ENCODE measurements at places on chromosomes 2 and 18.
A peak's percentile ranks its signal among the peaks of the same experiment; 100 is the strongest.

DNA sequence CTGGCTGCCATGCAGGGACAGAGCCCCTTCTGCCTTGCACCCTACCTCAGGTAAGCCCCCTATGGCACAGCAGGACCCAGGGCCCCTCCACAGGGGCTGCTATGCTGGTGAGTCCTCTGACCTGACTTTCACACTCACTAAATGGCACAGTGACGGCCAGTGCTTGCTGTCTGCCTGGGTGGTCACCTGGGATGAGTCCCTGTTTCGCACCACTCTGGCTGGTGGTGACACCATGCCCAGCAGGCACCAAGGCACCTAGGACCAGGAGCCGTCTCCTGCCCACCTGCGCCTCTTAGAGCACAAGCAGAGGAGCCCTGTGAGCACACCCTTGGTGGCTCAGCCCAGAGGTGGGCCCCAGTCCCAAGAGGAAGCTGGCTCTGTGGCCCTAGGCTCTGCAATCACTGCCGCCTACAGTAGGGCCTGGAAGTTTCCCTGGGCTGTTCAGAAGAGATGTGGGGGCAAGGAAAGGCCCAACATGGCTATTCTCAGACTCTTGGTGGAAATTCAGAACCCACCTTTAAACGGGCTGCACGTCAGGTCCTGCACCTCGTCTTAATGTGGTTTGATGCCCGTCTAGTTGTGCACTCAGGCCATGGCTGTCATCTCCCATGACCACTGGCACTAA, 96.0 kb downstream of the PLB1 start:
- no peak for DNase-seq

- no peak for DNase-seq
These were observed 29.0 kb upstream of the TAF1B start for GRCh38 chr2:9814129-9814868.

DNA sequence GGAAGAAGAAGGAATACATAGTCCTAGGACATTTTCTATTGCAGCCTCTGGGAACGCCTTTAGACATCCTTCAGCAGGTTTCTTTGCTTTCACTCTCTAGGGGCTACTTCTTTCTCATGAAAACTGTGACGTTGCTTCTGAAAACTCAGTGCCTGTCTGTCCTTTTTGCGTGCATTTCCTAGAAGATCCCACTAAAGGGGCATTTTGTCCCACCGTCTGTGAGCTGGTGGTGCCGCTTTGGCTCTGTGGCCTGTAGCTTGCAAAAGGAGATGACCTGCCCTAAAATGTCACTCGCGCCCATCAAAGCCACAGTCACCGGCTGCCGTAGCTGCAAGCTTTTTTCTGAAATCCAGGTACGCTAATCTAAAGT, 579 bp downstream of the STAT4 start:
- DNase-seq: no peak

DNA sequence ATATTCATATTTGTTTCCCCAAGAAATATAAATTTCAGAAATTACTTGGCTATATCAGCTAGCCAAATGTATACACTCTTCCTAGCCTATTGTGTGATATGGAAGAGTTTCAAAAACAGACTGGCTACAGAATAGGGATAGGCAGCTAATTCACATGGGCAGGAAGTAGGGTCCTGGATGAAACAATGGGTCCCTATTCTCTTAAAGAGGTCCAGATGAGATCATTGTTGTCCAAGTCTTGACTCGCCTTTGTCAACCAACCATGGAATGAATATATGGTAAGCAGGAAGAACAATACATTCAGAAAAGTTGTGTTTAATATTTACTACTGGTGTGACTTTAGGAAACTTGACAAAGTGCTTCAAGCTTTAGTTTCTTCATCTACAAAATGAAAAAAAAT, 319.9 kb downstream of the NBAS start:
- no peak for DNase-seq

GRCh38 chr2:113227290-113227689, 51.4 kb downstream of the PAX8 start:
- no peak for DNase-seq

- DNase-seq: no peak
These were observed 1216.6 kb upstream of the PIK3C3 start for GRCh38 chr18:40738321-40738880.

DNA sequence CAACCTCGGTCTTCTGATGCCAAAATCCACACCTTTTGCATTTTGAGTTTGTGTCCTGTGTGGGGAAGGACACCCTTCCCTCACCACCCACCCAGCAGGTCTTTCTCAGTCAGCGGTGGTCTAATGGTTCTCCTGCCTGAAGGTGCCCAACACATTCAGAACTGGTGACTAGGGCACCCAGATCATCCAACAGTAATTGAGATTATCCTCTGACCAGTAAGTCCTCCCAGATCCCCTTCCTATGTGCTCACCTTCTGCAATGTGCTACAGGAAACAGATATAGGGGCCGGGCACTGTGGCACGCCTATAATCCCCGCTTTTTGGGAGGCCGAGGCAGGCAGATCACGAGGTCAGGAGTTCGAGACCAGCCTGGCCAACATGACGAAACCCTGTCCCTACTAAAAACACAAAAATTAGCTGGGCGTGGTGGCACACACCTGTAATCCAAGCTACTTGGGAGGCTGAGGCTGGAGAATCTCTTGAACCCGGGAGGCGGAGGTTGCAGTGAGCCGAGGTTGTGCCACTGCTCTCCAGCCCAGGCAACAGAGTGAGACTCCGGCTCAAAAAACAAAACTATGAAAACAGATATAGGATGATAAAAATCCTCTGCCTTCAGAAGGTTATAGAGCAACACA, 56.2 kb downstream of the REEP1 start:
- no peak for DNase-seq

- DNase-seq: no peak
These were observed 267.2 kb downstream of the SP3 start for GRCh38 chr2:173697929-173698328.

GRCh38 chr2:96694816-96695455, 44.9 kb downstream of the LMAN2L start:
- no peak for DNase-seq

DNA sequence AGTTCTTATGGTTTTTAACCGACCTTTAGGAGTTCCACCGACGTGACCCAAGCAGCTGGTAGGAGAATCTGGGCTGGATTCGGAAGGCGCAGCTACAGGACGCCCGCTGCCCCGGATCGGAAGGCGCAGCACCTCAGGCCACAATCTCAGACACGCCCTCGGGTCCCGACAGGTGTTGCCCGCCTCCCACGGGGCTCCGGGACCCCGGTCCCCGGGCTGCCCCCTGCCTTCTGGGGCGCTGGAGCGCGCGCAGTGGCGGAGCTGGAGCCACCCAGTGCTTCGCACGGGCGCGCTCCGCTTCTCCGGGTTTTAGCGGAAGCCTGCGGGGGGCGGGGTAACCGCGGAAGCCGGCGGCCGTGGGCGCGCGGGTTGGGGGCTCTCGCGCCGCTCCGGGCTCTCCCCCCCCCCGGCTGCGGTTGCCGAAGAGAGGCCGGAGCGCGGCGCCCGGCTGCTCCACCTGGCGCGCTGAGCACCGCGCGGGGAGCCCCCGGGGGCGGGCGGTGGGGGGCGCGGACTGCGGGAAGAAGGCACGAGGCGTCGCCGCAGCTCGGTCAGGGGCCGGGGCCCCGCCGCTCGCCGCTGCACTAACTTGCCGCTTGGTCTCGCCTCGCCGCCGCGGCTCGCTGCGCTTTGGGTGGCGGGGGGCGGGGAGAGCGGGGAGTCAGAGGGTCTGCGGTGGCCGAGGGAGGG, 718.8 kb downstream of the DPP10 start:
- no peak for DNase-seq

DNA sequence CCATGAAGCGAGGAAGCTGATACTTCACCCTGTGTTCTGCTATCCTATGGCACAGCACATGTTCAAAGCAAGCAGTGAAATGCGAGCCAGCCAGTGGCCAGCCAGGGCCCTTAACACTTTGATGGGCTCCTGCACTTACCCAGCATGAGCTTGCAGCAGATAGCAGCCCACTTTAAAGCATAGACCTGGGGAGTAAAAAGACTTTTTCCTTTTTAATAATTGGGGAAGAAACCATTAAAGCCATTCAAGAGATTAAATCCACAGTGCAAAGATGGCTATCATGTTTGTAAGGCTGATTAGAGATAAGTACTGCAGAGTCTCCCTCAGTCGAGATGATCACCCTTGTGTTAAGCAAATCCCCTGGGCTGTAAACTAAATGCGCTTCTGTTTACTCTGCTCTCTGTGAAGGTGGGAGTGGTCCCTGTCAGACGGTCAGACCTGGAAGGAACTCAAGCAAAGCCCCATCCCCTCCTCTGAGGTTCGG, 15.7 kb downstream of the CCBE1 start:
- no peak for DNase-seq

- DNase-seq: no peak
These were observed 43.8 kb downstream of the LPIN1 start for GRCh38 chr2:11790228-11790627.

- no peak for DNase-seq
These were observed 33.4 kb upstream of the OLA1 start for GRCh38 chr2:174281736-174282135.

DNA sequence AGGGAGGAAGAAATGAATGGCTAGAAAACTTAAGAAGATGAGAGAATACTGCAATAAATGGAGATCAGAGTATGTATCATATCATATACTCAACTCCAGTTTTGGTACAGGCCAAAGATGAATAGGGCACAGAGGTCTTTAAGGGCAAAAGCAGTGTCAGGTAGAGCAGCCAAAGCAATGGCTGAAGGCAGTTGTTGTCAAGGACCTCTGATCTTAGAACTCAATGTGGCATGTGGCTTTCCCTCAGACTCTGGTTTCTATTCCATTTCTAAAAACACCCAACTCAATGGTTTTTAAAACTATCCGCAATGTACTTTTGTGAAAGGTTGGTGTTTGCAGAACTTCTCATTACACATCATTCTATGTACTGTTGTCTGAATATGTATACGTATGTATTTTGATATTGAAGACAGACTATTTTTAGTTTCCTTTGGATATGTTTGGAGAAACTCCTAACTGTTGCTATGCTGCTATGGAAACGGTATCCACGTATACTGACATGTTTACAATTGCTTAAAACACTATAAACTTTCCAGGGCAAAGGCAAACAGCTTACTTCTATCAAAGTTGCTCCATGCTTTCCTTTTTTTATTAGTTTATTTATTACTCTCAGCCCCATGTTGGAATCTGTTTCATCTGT, 58.1 kb upstream of the PELI1 start:
- peak; percentile 34 for DNase-seq

DNA sequence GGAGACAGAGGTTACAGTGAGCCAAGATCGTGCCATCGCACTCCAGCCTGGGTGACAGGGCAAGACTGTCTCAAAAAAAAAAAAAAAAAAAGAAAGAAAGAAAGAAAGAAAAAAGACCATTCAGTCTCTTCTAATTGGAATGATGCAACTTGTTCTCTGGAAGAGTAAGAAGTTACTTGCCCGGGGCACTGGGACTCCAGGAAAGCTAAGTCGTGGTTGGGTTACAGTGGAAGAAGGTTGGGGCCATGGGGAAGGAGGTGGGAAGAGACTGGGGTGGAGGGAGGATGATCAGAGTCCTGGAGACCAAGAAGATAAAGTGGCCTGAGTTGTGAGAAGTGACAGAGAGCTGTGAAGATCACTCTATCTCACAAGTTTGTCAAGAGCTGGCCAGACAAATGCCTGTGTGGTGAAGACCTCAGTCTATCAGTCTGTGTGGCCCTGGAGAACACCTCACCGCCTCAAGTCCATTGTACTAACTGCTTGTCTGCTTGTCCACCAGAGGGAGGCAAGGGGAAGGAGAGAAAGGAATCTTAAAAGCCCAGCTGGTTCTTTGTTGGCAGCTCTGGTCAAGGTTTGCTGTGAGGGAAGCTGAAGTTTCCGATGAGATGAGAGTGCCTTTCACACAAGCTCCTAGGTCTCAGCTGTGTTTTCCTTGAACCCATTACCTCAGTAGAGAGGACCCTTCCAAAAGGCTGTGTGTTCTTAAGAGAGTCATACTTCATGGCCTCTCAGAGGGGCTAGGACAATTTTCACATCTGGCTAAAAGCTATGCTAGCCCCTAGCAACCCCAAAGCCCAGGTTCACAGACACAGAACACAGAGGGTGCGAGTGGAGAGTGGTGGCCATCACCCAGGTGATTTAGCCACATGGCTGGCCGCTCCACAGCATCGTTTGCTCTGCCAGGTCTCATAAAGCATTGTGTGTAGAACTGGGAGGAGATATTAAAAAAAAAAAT, 72.0 kb upstream of the TMEM178A start:
- DNase-seq: no peak

DNA sequence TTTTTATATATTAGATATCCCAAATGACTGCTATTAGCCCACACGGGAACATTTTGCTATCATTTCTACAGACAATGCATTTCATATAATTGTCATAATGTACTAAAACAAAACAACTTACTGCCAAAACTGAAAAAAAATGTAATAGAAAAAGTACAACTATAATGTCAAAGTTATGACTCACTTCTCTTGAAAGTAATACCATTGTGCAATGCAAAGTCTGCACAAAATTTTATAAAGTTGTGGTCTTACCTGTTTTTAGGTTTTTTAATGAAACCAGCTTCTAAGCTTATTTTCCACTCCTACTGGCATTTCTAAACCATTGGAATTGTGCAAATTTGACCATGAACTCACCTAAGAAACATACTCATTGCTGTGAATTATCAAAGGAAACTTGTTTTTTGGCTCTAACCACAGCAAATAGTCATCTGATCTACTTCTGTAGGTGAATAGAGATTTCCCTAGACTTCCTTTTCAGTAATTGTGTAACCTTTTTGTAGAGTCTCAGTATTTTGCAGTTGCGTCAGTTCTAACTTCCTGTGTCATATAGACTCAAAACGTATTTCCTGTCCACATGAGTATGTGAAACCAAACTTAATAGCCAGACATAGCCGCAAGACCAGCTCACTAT, 31.9 kb upstream of the TFPI start:
- DNase-seq: no peak

DNA sequence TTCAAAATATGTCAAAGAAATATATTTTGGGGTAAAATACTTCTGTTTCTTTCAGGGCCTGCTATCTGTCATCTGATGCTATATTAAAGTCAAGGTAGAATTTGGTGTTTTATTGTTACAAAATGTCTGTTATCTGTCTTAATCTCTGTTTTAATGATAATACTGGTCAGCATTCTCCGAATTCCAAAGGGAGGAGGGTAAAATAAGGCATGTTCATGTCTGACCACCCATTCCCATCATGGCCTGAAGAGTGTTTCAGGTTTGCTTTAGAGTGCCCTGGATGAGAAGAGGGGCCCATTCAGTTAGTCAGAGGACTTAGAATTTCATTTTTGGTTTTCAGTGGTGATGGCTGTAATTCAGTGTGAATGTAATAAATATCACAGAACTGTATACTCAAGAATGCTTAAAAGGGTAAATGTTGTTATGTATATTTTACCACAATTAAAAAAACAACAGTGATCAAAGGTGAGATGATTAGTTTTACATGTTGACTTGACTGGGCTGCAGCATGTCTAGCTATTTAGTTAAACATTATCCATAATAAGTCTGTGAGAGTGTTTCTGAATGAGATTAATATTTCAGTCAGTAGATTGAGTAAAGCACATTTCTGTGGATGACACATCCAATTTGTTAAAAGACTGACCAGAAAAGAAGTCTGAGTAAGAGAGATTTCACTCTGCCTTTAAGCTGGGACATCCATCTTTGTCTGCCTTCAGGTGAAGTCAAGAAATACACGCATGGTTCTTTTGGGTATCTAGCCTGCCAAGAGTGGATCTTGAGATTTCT, 467.9 kb upstream of the SYT4 start:
- no peak for DNase-seq
